ENCODE measurements at places on chromosomes 16 and 17.

DNA sequence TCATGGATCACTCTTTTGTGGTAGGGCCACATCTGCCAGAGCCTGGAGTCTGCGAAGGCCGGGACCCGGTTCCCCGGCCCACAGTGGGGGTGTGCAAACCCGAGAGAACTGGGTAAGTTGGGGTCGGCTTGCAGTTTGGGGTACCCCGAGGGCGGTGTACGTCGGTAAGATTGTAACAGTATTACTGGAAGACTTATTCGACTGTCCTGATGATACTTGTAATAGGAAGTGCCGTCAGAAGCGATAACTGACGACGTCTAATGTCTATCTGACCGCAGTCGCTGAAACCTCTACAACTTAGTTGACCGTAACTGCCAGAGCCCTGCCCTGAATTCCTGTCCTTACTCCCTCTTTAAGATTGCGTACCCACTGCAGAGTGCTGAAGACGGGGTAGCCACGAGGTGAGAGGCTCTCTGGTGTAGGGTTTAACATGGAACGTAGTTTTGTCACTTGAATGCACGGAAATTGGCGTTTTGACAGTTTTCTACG lies 24.0 kb downstream of the TRPV2 start:
- DNase-seq: no peak

- no peak for DNase-seq
Observed at GRCh38 chr16:77790009-77790372, 1.6 kb downstream of the VAT1L start.

DNA sequence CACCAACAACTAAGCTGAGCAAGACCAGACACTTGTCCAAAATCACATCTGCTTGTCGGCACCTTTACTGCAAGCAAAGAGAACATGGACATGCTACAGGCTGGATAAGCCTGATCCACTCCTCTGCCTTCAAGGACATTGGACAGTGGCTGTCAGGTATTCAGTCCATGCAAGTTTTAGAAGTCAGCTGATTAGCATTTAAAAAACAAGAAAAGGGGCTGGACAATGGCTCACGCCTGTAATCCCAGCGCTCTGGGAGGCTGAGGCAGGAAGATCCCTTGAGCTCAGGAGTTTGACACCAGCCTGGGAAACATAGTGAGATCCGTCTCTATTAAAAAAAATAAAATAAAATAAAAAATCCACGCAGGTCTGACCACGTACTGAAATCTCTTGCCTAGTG lies 20.3 kb downstream of the PARN start:
- no peak for DNase-seq

- DNase-seq: no peak
Observed at GRCh38 chr16:57985204-57986181, 14.6 kb upstream of the CNGB1 start.

GRCh38 chr16:19923396-19923795 lies 38.7 kb upstream of the GPRC5B start:
- DNase-seq: no peak

- DNase-seq: no peak
Observed at GRCh38 chr16:1048442-1049112, 24.0 kb upstream of the SSTR5 start.

GRCh38 chr16:67544329-67544841 lies 15.8 kb downstream of the RIPOR1 start:
- no peak for DNase-seq

DNA sequence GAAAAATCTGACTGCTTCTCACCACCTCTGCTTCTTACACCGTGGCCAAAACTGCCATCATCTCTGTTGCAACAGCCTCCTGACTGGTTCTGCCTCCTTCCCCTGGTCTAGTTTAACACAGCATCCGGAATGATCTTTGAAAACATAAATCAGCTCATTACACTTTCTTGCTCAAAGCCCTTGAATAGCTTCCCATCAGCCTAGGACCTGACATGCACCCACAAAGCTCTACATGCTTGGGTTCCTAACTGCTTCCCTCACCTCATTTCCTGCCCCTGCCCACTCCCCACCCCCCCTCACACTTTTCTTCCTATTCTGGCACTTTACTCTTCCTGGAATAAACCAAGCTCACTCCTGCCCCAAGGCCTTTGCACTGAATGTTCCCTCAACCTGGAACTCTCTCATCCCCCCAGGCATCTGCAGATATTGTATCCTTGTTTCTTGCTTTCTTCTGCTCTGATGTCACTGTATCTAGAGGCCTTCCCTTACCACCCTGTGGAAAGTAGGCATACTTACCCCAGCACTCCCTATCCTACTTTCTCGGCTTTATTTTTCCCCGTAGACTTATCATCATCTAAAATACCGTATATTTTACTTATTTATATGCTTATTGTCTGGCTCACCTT lies 112.4 kb downstream of the FTO start:
- DNase-seq: no peak

- DNase-seq: no peak
Observed at GRCh38 chr17:68034452-68034776, 1.1 kb upstream of the KPNA2 start.

- DNase-seq: no peak
Observed at GRCh38 chr16:25676820-25677219, 14.9 kb upstream of the HS3ST4 start.

- no peak for DNase-seq
Observed at GRCh38 chr17:59487161-59487873, 78.1 kb upstream of the DHX40 start.

- DNase-seq: no peak
Observed at GRCh38 chr17:27541301-27542023, 85.2 kb downstream of the KSR1 start.

DNA sequence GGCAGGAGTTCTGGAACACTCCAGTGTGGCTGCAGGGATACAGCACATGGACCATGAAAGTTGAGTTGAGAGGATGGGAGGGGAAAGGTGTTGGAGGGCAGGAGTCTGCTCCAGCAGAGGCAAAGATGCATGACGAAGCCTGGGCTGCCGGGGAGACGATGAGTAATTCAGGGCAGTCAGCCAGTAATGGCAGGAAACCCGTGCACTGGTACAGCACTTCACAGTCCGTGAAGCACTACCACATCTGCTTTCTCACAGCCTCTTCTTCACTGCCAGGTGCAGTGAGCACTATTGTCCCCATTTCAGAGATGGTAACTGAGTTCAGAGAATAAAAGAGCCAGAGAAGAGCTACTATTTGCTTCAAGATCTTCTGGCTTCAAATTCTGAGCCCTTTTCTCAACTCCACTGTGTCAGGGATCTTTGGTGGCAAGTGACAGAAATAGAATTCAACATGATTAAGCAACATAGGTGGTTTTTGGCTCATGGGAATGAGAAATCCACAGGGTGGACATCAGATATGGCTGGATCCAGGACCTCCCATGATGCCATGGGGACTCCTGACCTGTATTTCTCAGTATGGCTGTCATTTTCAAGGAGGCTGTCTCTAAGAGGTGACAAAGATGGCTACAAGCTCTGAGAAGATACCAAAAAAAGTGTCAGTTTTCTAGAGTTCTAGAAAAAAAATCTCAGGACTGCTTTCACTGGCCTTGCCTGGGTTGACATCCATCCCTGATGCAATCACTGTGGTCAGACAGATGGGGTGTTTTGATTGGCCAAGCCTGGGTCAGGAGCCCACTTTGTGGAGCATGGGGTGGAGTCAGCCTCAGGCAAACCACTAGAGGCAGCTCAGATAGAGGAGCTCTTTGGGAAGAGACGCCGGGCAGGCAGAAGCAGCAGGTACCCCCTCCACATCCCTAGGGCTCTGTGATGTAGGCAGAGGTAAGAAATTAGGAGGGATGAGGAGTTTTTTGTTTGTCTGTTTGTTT lies 24.7 kb downstream of the IL21R start:
- peak; percentile 55 for DNase-seq

DNA sequence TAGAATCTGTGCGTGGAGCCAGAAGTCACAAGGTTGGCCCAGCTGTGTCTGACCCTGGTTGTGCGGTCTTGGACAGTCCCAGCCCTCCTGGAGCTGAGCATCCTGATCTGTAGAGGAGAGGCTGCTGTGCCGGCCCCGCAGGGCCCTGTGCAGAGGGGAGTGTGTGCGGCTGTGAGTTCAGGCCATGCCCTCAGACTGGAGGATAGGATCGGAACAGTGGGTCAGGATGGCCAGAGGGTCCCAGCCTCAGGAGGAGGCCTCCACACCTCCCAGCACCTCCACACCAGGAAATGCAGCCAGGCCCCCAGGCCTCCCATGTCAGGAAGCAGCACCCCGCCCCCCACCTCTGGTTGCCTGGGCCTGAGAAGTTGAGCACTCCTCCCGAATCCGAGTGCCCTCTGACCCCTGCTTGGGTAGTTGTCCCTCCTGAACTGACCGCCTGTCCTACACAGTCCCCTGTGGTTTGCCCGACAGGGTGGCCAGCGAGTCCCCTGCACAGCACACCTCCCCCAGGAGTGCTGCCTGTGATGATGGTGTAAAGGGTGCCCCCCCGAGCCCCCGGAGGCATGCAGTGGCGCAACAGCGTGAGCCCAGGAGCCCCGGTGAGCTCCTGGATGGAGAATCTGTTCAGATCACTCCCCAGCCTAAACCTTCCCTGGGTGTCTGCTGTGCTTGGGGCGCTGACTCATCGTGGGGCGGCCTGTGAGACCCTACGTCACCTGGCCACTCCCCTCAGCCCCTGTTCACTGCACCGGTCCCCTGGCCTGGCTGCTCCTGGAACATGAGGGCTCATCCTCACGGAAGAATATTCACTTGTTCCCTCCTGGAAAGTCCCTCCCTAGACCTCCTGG lies 285.2 kb downstream of the SEC14L1 start:
- DNase-seq: no peak

DNA sequence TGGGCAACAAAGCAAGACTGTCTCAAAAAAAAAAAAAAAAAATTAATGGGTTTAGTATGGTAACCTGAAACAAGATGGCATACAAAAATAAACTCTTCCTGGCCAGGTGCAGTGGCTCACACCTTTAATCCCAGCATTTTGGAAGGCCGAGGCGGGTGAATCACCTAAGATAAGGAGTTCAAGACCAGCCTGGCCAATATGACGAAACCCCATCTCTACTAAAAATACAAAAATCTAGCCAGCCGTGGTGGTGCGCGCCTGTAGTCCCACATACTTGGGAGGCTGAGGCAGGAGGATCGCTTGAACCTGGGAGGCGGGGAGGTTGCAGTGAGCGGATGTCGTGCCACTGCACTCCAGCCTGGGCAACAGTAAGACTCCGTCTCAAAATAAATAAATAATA lies 55.7 kb downstream of the PAFAH1B1 start:
- DNase-seq: no peak

- no peak for DNase-seq
Observed at GRCh38 chr16:75481475-75481874, 13.8 kb downstream of the CHST6 start.

DNA sequence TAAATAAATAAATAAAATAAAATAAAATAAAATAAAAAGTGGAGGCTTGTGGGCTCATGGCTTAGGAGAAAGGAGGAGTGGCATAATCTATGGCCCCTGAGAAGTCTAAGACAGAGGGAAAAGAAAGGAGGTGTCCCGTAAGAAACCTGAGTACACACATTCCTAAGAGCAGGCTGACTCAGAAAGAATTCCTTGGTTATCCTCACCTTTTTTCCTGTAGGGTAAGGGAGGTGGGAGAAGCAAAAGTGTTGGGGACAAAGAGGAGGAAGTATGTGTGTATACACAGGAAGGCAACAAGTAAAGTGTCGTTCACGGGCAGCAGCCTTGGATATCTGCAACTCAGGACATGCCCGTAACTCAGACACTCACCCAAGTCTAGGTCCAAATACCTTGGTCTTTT lies 29.3 kb downstream of the MARF1 start:
- no peak for DNase-seq

- DNase-seq: no peak
Observed at GRCh38 chr17:49528966-49529365, 33.9 kb downstream of the NGFR start.

GRCh38 chr17:46736100-46736499 lies 82.4 kb downstream of the WNT3 start:
- no peak for DNase-seq

DNA sequence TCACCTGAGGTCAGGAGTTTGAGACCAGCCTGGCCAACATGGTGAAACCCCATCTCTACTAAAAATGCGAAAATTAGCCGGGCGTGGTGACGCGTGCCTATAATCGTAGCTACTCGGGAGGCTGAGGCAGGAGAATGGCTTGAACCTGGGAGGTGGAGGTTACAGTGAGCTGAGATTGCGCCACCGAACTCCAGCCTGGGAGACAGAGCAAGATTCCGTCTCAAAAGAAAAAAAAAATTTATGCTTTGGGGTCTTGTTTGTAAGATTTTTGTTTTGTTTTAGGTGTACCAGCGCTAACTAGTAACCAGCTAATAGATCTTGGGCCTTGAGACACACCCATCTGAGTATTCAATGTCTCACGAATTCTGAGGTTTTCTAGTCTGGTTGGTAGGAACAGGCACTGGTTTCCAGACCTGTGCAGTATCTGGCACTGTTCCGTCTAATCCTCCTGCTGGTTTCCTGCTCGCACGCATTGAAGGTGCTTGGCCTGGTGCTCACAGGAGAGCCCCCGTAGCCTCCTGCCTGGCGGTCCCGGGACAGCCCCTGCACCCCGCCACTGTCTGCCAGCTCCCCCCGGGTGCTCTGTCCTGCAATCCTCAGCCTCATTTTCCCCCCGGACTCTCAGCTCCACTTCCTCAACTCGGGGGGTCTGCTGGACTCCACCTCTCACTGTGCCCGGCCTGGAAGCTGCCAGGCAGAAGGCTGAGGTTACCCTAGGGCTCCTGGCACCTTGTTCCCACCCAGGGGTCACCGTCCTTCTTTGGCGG lies 10.6 kb upstream of the DUS1L start:
- no peak for DNase-seq

DNA sequence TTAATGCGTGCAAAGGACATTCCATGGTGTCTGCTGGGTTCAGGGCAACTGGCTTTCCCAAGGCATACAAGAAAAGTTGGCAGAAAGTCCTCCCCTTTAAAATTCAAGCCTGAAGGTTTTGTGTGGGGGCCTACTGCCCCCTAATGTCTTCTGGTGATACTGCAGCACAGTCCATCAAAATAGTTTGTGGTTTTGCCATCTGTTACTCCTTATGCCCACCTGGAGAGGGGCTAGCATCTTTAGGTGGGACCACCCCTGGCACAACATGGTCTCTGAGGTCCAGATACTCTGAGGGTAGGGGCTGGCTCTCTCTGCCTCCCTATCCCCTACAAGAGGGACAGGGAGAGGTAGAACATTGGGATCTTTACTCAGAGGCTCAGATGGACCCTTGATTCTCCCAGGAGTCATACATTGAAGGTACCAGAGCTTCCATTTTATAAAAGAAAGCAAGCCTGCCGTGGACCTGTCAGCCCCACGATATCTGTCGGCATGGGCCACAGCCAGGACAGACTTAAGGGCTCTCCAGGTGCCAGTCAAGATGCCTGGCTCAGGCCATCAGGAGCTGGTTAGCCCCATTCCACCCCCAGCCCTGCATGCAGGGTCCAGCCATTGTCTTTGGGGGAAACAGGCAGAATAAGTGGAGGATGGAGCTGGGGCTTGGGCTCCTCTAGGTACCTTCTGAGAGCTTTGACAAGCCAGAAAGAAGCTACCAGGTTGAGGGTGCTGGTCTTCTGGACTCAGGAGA lies 6.3 kb downstream of the ESRP2 start:
- no peak for DNase-seq

GRCh38 chr16:50209546-50210265 lies 56.6 kb downstream of the TENT4B start:
- no peak for DNase-seq

All from T-helper 1 cell (primary cell).